Muscle of arm (tissue), 14 donors: ENCODE measurements at places on chromosomes 16 and 17.

DNA sequence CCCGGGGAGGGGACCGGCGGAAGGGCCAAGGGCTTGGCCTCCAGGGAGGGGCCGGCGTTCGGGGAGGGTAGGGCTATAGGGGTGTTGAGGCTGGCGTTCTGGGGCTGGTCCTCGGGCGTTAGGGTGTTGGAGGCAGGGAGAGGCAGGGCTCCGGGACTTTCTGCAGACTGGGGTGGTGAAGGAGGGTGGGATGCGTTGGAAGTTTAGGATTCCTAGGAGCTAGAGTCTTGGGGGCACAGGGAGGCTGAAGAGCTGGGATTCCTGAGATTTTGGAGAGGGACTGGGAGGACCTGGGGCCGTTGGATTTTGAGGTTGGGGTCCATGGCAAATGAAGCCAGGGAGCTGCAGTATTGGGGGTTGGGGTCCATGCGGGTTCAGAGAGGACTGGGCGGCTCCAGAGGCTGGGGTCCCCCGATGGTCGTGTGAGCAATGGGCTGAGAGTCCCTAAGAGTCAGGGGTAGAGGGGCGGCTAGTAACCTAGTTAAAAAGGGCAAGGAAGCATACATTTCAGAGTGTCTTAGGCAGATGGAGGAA lies 740 bp downstream of the NFATC2IP start:
- no peak for DNase-seq

- no peak for DNase-seq
Measured at GRCh38 chr17:7912927-7913524, 3.1 kb downstream of the RNF227 start.

DNA sequence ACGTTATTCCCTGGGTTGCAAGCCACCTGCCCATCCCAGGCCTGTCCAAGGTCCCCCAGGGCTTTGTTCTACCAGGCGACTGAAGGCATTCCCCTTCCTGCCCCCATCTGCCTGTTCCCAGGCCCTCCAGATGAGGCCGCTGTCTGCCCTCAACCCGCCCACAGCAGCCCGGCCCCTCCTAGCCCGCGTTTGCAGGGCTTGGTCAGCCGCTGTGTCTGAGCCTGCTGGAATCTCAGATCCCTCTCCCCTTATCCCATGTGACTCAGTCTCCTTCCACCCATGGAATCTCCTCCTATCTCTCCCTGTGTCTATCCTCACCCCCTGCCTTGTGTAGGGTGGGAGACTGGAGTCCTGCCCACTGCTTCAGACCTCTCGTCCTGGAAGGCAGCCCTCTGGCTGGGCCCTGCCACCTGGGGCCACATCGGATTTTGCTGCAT lies 186.0 kb upstream of the TNRC6C start:
- DNase-seq, result no peak

DNA sequence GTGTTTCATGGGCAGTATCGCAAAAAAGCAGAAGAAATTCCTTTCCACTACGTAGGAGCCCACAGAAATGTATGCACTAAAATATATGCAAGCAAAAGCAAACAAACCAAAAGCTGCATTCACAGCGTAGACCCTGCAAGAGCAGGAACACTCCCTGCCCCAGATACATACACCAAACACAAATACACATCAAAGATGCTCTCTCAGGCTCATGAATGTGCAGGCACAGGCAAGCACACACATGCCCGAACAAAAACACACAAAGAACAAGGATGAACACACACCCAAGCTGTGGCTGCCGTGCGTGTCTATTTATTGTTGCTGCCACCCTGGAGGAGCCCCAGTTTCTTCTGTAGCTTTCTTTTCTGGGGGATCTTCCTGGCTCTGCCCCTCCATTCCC lies 1.7 kb downstream of the NUPR1 start:
- DNase-seq, result no peak

GRCh38 chr17:80588702-80589383 lies 44.2 kb downstream of the RPTOR start:
- DNase-seq, result no peak

- DNase-seq, result no peak
Measured at GRCh38 chr17:34566201-34566600, 13.2 kb upstream of the TMEM132E start.

DNA sequence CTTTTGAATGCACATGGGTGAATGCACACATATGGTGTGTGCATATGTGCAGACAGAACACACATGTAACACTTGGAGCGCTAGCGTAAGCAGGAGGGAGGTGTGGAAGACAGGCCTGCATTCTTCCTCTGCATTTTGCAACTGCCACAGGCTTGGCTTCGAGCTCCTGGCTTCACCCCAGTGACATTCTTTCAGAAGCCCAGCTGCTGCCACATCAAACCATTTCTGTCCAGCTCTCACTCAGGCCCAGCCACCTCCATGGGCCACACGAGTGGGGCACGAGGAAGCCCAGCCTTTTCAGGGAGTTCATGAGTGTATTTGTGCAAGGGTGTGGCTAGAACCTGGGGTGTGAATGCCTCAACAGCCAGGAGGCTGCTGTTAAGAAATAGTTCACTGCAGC lies 18.8 kb downstream of the LGALS3BP start:
- DNase-seq, result no peak

- DNase-seq, result no peak
Measured at GRCh38 chr16:87057211-87057881, 259.8 kb downstream of the C16orf95 start.

DNA sequence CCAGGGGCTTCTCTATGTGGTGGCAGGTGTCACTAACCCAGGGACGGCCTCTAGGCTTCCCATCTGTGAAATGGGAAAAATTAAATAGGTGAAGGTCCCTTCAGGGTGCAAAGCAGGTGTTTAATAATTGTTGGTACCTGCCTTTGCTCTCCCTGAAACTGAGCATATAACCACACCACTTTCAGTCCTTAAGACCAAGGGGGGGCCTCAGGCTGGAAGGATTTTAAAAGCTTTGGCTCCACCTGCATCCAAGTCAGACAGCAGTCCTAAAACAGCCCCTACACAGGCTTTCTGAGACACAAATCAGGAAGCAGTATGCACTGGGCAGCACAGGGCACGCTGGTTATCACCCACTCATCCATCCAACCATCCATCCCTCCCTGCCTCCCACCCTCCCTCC lies 55.0 kb downstream of the TK2 start:
- DNase-seq, result no peak

GRCh38 chr17:56598466-56598865 lies 5.0 kb downstream of the NOG start:
- no peak for DNase-seq
